CD4-positive, alpha-beta T cell treated with Interferon alpha-2 for 1 hour (primary cell): ENCODE measurements at places on chromosomes 13 and 19.
A peak's percentile ranks its signal among the peaks of the same experiment; 100 is the strongest.

DNA sequence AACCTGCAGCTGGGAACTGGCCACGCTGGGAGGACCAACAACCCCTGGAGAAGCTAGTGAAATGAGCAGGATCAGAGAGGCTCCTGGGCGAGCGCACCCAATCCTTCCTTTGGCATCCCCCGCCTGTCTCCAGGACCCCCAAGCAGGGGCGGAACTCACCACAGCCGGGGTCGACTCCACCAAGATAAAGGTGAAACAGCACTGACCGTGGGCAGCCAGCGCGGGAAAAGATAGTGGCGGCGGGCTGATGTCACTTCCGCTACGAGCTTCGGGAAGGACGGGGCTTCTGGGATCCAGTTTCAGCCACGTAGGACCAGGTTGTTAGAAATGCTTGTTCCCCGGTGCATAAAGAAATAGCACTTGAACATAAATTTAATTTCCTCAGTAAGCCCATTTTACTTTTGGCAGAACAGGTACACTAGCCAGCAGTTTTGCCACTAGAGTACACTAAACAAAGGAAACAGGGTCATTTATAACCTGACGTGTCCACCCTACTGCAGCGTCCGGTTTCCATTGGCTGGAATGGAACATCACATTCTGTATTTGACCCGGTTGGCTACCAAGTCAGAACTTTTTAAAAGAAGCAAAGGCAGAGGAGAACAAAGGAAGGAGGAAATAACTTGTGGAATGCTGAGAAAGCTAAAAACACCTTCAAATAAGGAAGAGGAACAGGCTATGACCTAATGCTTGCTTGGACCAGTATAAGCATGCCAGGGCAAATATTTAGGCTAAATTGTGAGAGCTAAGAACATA, 25.5 kb upstream of the ZNF562 start:
- no peak for DNase-seq

DNA sequence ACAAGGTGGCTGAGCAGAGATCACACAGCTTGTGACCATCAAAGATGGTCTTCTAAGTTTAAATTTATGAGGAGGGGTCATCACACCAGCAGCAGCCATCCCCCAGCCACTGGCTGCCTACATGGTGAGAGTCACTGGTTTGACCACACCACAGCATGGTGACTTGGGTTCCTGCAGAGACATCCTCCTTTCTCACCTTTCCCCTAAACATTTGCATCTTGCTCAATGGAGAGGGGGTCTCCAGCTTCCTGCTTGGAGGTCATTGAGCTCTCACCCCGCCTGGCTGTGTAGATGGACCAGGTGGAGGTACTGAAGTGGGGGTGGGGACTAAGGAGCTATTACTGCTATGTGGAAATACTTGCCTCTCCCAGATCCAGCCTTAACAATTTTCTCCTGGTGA, 247.6 kb upstream of the ARGLU1 start:
- no peak for DNase-seq

GRCh38 chr13:48828962-48829411, 146.7 kb upstream of the FNDC3A start:
- peak; percentile 7 for DNase-seq

- no peak for DNase-seq
These were observed 408.5 kb upstream of the PCDH20 start for GRCh38 chr13:61824168-61824567.

DNA sequence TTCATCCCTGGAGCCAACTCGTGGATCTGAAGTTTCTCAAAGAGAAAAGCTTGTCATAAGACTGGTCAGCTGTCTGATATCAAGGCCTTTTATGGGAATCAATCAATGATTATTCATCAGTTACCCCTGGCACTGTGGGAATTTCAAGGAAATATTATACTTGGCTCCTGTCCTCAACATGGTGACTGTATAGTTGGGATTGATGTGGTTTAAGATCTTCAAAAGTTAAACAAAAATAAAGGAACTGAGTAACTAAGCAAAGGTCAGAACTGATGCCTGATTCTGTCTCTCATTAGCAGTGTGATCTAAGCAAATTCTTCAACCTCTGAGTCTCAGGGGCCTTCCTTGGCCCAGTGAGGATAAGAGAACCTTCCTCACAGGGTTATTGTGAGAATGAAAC, 22.2 kb upstream of the SERPINE3 start:
- DNase-seq, result no peak

DNA sequence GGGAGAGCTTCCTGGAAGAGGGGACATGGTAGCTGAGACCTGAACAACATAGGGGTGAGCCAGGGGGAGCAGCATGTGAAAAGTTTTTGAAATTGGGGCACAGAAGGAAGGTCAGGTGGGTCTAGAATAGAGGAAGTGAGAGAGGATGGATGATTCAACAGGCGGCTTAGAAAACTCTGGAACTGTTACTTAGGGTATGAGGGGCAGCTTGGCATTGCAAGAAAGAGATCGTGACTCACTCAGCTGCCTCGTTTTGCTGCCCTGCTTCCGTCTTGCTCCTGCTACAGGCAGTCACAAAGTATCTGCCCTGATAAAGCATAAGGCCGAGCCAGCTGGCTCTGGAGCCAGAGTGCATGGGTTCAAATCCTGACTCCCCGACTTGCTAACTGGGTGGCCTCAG, 1.3 kb upstream of the CEACAM20 start:
- no peak for DNase-seq
